ENCODE measurements at places on chromosomes 11 and 22.

- no peak for DNase-seq
Observed at GRCh38 chr22:39655831-39656230, 85.3 kb downstream of the CACNA1I start.

GRCh38 chr11:45399166-45399565 lies 113.0 kb upstream of the SYT13 start:
- DNase-seq: no peak

- DNase-seq: peak; percentile 51
Observed at GRCh38 chr11:78548911-78549590, 25.6 kb downstream of the NARS2 start.

GRCh38 chr22:46047226-46047625 lies 70.3 kb upstream of the WNT7B start:
- no peak for DNase-seq

DNA sequence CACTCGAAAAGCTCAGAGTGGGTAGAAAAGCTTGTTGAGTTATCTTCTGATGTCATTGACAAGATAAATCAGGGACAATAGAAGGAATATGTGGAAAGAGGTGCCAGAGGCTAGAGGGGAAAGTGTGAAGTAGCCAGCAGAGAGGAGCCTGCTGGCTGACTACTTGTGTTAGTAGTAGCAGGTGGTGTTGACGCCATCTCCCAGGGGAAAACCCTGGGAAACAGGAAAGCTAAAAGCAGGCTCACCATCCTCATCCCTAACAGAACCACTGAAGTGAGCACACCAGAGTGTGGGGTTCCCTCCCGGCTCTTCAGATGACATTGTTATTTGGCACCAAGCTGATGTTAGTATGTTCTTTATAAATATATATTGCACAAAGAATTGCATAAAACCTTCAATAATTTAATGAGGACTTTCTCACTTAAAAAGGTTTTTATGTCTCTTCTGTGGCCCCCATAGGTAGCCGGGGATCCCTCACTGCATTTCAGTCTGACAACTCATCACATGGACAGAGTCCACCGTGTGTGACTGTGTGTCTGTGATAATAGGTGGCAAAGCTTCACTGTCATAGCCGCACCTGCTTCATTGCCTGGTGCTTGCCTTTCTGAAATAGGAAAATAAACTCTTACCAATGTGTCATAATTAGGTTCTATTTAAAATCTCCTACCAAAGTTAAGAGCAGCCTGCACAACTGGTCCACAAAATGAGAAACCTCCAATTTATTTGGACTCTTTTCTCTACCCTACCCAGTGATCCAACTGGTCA lies 63.2 kb upstream of the TOP3B start:
- DNase-seq: no peak

GRCh38 chr11:121439337-121439736 lies 12.8 kb upstream of the SORL1 start:
- DNase-seq: no peak

DNA sequence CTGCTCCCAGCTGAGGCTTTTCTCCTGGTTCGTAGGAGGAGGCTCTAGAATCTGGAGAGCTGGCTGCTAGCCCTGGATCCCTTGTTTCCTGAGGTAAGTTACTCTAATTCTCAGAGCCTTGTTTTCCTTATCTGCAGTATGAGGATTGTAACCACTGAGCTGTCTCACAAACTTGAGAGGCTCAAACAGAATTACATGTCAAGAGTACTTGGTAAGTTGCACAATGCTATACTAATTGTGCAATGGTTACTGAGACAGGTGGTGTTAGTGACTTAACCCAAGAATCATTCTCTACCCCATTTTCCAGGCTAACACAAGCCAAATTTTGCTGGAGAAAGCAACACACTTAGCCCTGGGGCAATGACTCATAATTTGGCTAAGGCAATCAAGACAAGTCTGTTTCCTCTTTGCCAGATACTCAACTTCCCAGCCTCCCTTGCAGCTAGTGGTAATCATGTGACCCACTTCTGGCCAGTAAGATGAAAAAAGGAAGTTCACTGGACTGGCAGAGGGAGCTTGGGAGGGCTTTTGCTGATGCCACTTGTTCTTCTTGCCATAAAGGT lies 348.0 kb downstream of the TENM4 start:
- no peak for DNase-seq

DNA sequence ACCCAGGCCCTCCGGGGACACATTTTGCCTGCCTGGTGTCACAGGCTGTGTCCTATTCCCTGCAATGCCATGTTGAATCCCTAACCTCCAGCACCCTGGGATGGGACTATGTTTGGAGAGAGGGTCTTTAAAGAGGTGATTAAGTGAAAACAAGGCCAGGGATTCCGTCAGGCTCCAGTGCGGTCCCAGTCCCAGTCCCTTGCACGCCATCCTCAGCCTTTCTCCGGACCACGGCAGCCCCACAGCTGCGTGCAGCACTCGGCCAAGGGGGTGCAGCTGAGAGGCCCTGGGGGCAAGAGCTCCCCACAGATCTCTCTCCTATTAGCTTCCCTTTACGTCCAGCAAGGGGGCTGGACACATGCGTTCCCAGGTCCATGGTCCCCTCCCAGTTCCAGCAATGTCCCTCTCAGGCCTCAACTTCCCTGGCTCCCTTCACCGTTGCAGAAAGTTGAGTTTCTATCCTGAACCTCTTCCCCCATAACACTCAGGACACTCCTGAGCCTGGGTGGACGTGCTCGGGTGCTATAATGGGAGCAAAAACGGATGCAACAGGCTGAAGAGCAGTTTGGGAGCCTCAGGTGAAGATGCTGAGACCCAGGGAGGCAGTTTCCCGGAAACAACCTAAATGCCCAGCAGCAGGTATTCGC lies 1422.7 kb downstream of the BRD1 start:
- DNase-seq: no peak

DNA sequence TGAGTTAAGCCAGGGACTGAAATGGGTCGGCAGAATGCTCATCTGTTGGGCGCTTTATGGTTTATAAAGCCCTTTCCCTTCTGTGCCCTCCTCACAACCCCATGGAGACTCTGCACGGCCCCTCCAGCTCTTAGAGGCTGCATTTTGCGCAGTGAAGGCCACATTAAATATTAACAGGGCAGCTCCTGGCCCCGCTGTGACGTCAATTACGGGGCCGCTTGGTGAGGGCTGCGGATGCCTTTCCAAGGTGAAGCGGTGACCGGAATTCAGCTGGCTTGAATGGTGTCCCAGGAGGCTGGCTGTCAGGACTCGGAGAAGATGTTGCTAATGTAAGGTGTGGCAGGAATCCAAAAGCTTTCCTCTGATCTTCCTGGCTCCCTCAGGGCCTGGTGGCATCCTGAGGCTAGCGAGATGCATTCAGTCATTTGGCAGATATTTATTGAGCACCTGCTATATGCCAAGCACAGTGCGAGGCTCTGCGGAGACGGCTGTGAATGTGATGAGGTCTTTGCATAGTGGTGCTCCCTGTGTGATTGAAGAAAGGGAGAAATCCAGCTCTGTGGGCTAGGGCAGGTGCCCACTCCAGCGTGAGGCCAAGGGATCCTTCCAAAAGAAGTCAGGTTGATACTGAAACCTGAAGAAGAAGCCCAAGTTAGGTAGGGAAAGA lies 10.4 kb upstream of the YWHAH start:
- no peak for DNase-seq

- no peak for DNase-seq
Observed at GRCh38 chr11:115238791-115239190, 265.4 kb downstream of the CADM1 start.

DNA sequence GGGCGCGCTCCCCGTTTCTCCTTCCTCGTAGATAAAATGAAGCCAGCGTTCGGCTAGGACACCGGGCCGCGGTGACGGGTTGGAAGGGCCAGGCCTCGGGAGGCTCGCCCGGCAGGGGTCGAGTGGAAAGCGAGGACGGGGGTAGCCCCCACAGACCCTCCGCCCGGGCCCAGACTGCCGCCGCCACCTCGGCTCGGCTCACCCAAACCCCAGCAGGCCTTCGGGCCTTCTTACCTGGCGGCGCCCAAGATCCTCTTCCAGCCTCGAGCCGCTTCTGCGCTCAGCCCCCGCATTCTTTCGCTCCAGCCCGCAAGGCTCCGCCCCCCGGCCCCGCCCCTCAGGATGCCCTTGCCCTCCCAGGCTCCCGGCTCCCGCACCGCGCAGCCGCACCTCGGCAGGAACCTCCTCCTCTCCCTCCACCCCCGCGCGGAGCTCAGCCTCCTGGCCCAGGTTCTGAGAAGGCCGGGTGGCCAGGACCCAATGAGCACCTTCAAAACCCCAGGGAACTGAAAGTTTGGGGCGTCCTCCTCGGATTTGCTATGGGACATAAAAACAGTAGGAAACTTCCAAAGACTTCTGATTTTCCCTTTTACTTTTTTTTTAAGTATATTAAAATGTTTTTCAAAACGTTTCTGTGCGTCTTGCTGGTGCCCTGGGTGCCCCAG lies at the start of gene CD59:
CD59 (minus strand) TSS at position 276 of the 665 bp plus-strand sequence. CDS start 13,978 bp downstream, outside the sequence.
- DNase-seq: peak; percentile 94

Data from right hindlimb (tissue), 1 donor.